Kidney epithelial cell (primary cell): ENCODE measurements at places on chromosomes 3 and 15.

DNA sequence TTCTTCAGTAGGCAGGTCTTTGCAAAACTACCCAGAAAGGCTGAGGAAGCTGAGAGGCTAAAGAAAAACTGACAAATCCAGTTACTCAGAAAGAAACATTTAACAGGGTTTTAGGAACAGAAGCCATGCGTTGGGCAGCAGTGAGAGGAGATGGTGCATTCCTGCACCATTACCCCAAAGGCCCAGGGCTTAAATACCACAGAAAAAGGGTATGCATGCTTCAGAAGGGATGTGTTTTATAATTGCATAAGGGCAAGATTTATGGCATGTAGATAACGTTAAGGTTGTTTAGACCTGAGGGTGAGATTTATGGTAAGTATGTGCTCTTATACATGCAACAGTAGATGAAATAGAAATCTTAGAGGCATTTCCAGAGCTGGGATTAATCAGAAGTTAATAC is 10.0 kb downstream of the C3orf52 start:
- DNase-seq: no peak

DNA sequence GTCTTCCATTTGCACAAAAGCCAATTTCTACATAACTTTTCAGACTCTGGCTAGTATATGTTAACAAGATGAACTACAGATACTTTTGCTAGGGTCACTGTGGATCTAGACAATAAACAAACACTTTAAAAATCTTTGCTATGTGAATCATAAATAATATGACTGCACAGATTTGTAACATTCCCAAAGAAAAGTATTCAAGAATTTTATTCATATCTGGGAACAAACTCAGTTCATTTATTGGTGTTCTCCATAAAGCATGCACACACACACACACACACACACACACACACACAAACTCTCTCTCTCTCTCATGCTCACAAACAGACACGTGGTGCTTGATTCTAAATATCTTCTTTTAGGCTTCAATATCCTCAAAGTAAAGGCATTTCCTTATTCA is 18.8 kb upstream of the THRB start:
- no peak for DNase-seq

DNA sequence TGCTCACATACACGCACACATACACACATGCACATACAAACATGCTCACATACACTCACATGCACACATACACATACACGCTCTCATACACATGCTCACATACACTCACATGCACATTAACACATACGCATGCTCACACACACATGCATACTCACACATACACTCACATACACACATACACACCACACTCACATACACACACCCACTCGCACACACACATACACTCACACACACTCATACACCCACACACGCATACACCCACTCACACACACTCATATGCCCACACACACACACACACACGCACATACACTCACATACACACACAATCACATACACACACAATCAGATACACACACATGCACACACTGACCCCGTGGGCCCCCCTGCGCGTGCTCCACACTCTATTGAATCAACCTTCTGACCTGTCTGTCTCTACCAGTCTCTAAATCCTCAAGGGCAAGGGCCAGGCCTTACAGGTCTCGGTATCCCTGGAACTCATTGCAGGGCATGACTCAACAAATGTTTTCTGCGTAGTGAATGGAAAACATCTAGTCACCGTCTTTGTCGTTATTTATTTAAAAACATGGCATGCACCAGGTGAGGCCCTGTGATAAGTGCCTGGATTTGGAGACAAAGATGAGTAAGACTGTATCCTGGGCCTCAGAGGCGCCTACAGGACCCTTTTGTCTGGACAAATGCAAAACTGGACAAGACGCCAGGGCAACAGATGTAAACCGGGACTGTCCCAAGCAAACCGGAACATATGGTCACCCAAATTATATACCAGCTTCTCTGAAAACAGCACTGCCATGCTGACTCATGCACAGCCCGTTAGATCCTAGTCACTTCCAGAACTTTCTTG is 41.8 kb downstream of the GRK7 start:
- DNase-seq: no peak

GRCh38 chr15:29299784-29300183 is 30.2 kb upstream of the NSMCE3 start:
- DNase-seq: no peak

DNA sequence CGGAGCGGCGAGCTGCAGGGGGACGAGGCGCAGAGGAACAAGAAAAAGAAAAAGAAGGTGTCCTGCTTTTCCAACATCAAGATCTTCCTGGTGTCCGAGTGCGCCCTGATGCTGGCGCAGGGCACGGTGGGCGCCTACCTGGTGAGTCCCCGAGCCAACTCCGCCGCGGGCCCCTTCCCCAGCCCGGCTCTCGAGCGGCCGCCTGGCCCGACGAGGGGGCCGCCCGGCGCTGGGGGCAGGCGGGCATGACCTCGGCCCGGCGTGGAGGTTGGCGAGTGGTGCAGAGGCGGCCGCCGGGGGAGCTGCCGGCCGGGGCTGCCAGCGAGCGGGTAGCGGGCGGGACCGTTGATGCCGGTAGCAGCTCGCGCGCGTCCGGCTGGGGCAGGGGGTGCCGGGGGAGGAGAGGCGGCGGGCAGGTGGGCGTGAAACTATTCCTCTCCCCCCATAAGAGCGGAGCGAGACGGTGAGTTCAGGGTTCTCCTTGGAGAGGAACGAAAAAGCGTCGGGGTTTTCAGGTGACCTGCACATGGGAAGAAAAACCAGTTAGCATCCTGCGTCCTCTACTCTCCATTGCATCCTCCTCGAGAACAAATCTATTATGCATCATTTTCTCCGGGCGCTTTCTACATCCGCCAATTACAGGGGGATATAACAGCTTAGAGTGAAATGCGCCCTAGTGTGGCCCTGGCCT is 585 bp downstream of the SLCO3A1 start:
- no peak for DNase-seq

GRCh38 chr3:54988838-54989630 is 61.2 kb upstream of the LRTM1 start:
- DNase-seq: no peak

GRCh38 chr3:152266221-152266995 is 2.3 kb upstream of the MBNL1 start:
- peak; percentile 94 for DNase-seq

GRCh38 chr15:90389513-90389912 is 1.5 kb downstream of the IQGAP1 start:
- DNase-seq: no peak

GRCh38 chr3:113051787-113052186 is 61.0 kb downstream of the GTPBP8 start:
- no peak for DNase-seq

DNA sequence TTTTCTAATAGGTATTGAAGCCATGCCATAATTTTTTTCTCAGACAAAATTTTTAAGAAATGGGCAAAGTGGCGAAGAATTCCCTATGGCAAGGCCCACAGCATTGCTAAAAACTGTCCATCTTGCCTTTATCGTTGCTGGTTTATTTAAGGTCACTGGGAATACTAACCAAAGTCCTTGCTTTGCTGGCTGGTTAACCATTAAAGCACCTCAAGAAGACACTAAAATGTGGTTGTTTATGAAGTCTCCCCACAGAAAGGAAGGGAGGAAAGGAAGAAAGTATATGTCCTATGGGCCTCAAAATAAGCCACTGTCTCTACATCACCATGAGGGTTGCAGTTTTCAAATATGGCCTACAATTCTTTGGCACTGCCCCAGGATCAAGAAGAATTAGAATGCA is 13.2 kb downstream of the SH3BP5 start:
- no peak for DNase-seq

GRCh38 chr3:57164657-57165573 is at the start of gene IL17RD:
TSS of gene IL17RD (minus strand) at chr3:57165353. CDS start at chr3:57165286, 67 bp downstream.
- DNase-seq: no peak

DNA sequence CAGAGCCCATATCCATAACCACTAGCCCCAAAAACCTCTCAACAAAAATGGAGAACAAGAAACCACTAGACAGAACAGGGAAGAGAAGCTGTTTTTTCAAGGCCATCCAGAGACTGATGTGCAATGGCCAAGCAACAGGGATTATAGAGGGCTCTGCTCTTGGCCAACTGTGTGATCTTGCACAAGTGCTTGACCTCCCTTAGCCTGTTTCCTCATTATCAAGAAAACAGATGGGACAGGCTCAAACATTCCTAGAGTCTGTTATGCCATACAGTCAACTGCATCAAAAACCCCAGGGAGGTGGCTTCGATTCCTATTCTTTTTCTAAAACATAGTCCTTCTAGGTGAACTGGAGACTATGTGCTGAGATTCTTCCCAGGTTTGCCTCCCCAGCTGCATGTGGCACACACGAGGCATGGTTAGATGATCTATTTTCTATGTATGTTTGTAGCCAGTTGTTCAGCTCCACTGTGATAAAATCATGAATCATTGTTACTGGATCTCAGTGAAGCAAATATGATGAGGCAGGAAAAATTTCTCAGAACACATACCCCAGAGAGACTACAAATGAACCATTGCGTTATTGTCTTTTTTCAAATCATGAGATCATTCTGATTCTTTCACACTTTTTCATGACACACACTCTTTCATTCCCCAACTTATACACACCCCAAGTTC is 132.9 kb upstream of the TGFBR2 start:
- DNase-seq: no peak

DNA sequence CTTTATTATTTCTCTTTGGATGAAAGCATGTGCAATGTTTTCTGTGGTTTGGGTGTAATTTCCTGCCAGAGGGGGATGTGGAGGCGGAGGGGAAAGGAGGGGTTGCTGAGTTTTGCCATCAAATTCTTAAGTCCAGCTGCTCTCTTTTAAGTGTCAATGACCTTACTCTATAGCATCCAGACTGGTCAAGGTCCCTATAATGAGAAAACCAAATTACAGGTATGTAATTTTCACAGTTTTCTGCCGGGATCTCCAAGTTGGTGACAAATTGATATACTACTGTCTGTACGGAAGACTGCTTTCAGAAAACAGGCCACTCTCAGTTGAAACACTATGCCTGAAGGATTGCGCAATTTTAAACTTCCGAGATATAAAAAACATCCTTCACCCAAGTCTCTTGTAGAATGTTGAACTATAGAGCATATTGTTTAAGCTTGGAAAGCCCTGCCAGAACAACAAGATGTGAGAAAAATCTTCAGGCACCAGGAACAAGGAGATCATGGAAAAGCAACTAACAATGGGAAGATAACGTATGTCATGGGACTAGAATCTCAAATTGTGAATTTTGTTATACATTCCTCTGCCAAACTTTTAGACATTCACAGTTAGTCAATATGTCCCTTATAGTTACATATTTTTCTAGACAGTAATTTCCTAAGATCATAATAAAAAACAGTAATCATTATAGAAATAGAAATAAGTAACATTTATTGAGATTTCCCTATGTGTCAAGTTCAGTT is 300.7 kb upstream of the SATB1 start:
- no peak for DNase-seq

DNA sequence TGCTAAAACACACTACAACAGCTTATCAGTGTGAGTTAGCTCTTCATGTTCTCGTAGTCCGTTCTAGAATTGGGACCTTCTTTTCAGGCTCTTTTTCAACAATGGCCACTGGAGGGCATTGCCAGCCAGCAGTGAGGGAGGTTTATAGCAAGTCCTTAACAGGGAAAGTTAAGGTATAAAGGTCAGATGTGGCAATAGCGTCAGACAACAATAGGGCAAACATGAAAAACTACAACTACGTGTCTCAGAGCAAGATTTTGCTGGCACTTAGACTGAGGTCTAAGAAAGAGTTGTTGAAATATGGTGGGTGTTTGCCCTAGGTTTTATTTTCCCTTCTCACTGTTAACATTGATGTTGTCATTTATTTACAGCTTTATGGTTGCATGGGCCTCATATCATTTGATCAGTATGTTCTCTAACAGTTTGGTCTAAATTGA is 161.4 kb downstream of the GMNC start:
- peak; percentile 43 for DNase-seq

- DNase-seq: no peak
Measured at GRCh38 chr15:62505762-62506161, 340.7 kb upstream of the C2CD4B start.

DNA sequence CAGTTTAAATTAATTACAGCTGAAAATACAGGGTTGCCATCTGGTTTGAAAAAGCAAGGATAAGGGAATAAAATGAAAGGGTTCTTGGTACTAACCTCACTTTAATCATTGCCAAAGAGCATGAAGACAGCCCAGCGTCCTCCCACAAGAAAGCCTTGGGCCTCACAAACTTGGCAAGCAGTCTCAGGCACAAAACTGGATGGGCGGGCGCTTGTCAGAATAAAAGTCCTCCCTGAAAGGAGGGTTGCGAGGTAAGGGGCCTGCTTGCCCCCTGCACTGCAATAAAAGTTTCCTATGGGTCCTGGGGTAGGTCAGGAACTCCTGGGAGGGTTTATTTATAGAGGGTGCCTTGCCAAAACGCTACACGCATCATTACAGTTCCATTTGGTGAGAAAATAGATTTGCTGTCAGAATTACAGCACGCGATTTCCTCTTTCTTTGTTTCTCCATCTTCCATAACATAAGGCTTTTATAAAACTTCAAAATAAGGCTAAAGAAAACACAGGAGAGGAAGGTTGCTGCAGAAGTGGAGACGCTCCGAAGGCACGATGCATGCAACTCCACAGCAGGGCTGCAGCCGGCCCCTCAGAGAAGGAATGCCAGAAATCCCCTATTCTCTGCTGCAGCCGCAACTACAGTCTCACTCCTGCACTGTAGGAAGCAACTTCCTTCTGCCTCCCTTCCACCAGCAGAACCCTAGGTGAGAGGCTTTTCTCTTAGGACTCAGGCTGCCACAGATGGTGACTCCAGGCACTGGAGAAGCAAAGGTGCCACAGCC is 61.3 kb downstream of the VGLL4 start:
- no peak for DNase-seq

DNA sequence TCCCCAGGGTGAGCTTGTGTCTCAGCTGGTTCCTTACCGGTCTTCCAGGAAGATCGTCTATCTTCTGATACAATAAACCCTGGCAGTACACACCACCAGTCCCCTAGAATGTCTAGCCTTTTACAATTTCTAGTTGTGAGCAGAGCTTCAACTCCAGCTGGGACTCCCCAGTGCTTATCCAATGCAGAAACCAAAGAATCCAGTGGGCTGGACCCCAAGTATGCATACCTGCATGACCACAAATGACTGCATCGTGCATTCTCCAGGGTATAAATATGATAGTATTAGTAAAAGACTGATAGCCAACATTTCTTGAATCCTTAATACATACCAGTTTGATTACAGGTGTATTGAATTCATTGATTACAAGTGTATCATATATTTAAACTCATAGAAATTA is 176.0 kb downstream of the SATB1 start:
- DNase-seq: no peak

DNA sequence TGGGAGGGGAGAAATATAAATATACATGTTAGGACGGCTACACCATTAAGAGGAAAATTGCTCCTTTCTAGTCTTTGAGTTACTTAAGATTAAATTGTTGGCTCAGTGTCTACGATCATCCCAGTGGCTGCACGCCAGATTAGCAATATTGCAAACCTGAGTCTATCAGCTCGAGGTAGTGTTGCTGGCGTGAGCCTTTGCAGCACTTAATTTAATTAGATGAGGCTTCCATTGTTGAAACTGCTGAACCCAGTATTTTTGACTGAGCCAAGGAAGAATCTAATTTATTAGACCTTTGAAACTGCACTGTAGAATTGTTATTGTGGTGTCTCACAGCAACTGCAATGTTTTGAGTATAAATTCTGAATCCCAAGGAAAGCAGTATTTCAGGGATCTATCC is 782.4 kb upstream of the ROBO1 start:
- no peak for DNase-seq
